GM12878 (cell line): ENCODE measurements at places on chromosomes 5 and 9. TPM values are rescaled to one million over a fixed set of nuclear protein-coding genes. Genes with fewer than 3 reads are reported as not detected.

- DNase-seq, result no peak
- no peaks in the 10 kb centered on the region for H3K27me3 ChIP-seq
- no peaks in the 10 kb centered on the region for H3K36me3 ChIP-seq
- H3K27ac ChIP-seq, result no peak overlapping the region
- H3K4me1 ChIP-seq, result no peaks in the 10 kb centered on the region
- H3K4me3 ChIP-seq, result no peak overlapping the region
These were observed 30.6 kb downstream of the SIL1 start for GRCh38 chr5:139167533-139167932.

GRCh38 chr9:106859957-106860720, 2.8 kb upstream of the ZNF462 start:
- H3K27ac ChIP-seq, result no peak overlapping the region
- H3K36me3 ChIP-seq, result no peaks in the 10 kb centered on the region
- no peaks in the 10 kb centered on the region for H3K4me1 ChIP-seq
- no peak overlapping the region for H3K4me3 ChIP-seq

- H3K27ac ChIP-seq, result peak overlapping the region; percentile 86
- peaks cover 33% of the 10 kb centered on the region for H3K4me1 ChIP-seq
- H3K36me3 ChIP-seq, result peaks cover 7% of the 10 kb centered on the region; the same call in 1 of the 2 replicates
- H3K4me3 ChIP-seq, result peak overlapping the region; percentile 86
These were observed 459 bp upstream of the ERAP2 start for GRCh38 chr5:96875791-96876291.

DNA sequence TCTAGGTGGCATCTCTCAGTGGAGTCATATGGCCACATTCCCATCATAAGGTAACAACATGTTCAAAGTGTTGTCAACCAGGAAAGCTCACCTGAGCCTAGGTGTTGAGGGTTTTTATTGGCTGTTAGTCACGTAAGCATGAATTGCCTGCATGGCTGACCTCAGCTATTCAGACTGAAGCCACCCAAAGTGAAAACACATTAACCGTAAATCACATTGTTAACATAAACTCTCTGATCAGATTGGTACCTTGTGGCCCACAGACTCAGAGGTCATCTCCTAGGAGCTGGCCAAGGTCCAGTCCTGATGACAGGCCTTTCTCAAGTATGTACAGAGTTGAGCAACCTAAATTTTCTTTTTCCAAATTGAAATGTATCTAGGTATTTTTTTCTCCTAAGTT, 26.7 kb downstream of the SRFBP1 start:
- H3K4me3 ChIP-seq, result no peak overlapping the region
- H3K4me1 ChIP-seq, result no peaks in the 10 kb centered on the region
- no peaks in the 10 kb centered on the region for H3K27me3 ChIP-seq
- no peak for DNase-seq

DNA sequence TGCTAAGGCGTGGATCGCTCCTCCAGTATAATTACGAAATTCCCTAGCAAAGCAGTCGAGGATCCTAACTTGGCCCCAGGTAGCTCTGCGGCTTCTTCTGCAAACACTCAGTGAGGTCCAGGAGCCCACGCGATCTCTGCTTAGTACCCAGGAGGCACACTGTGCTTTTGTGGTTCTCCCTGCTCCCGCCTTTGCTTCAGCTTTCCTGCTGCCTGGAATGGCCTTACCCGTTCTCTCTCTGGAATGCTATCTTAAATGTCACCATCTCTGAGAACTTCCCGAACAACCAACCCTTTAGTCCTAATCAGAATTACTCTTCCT, 639 bp downstream of the INVS start:
- H3K4me1 ChIP-seq, result no peaks in the 10 kb centered on the region
- H3K36me3 ChIP-seq, result no peaks in the 10 kb centered on the region
- no peaks in the 10 kb centered on the region for H3K27me3 ChIP-seq
- DNase-seq, result no peak

Gene ATP10B
- 0.05 TPM in 1 of 2 replicates, not detected in the other for total RNA-seq

DNA sequence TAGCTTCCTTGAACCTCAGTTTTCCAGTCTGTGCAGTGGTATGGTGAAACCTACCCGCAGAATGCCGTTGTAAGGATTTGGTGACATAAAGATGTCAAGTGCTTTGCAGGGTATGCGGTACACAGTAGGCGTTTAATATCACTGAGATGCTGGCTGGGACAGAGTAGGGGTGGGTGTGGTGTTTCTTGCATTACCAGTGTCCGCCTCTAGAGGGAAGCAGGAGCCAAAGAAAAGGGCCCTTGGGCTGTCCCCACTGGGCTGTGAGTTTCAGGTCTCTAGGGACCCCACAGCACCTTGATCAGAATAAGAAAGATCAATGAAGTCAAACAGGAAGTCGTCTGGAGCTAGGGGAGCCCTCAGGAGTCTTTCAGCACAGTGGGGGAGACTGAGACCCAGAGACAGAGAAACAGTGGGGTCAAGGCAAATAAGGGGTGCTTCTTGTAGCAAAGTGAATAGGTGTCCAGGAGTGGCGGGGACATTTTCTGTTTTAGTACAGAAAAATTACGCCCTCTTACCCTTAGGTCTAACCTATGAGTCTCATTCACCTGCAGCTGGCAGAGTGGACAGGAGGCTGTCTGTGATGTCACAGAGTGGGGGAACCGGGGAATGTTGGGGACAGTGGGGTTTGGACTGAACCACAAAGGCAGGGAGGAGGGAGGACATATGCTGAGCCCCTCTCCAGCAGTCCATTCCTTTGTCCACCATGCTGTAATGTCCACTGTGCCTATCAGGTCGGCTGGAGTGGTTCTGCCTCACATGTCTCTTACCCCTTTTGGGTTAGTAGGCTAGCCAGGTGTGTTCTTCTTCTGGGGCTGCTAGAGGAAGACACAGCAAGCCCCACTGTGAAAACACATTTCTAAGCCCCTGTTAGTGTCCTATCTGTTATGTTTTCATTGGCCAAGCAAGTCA, 4.7 kb upstream of the TEX53 start:
- no peak overlapping the region for H3K27ac ChIP-seq
- no peaks in the 10 kb centered on the region for H3K36me3 ChIP-seq
- DNase-seq, result no peak

DNA sequence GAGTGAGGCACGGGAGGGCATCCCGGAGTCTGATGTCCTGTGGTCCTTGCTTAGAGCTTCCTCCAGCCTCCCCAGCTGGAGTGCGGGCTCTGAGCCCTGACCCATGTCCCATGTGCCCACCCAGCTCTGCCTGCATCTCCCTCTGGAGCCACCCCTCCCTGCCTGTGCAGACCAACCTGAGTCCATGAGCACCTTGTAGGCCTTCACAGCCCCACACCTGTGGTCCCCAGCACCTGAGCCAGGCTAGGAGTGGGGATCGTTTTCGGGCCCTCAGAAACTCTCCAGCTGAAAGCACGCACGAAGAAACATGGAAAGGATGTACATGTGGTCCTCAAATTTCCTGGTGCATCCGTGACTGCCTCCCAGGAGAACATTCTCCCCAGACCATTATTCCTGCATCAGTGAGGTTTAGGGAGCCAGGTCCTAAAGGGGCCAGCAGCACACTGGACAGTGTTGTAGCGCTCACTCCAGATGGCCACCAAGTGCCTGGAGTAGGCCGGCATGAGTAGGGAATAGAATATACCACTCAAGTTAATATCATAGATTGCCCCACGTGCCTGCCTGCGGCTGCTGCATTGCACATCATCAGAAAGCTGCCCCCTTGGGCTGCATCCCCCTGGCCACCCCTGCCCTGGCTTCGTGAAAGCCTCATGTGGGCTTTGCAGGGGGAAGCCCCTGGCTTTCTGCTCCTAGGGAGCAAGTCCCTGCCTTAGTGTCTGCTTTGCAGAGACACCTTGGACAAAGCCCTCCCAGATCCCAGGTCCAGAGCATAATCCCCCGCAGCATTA, 80.6 kb downstream of the WNK2 start:
- no peaks in the 10 kb centered on the region for H3K27me3 ChIP-seq
- no peak for DNase-seq
- H3K36me3 ChIP-seq, result no peaks in the 10 kb centered on the region

GRCh38 chr5:55636177-55636576, 75.9 kb downstream of the SLC38A9 start:
- DNase-seq, result no peak
- H3K36me3 ChIP-seq, result peaks cover 4% of the 10 kb centered on the region; the same call in 1 of the 2 replicates
- no peak overlapping the region for H3K27ac ChIP-seq

- no peak for DNase-seq
- no peaks in the 10 kb centered on the region for H3K27me3 ChIP-seq
- H3K27ac ChIP-seq, result no peak overlapping the region
- no peak overlapping the region for H3K4me3 ChIP-seq
- peaks cover 9% of the 10 kb centered on the region; the same call in 1 of the 2 replicates for H3K36me3 ChIP-seq
These were observed 11.1 kb downstream of the GAPVD1 start for GRCh38 chr9:125272697-125273096.

GRCh38 chr5:123538670-123539459, 26.9 kb downstream of the CSNK1G3 start:
- H3K4me3 ChIP-seq, result no peak overlapping the region
- no peaks in the 10 kb centered on the region for H3K4me1 ChIP-seq
- no peaks in the 10 kb centered on the region for H3K27me3 ChIP-seq
- no peaks in the 10 kb centered on the region for H3K36me3 ChIP-seq
- H3K27ac ChIP-seq, result no peak overlapping the region
- DNase-seq, result no peak

GRCh38 chr5:125381290-125381689, 634.9 kb upstream of the ZNF608 start:
- no peak overlapping the region for H3K4me3 ChIP-seq
- no peaks in the 10 kb centered on the region for H3K27me3 ChIP-seq
- H3K4me1 ChIP-seq, result no peaks in the 10 kb centered on the region
- DNase-seq, result no peak
- no peak overlapping the region for H3K27ac ChIP-seq

Gene MYMK
- not detected in 2 replicates for total RNA-seq

DNA sequence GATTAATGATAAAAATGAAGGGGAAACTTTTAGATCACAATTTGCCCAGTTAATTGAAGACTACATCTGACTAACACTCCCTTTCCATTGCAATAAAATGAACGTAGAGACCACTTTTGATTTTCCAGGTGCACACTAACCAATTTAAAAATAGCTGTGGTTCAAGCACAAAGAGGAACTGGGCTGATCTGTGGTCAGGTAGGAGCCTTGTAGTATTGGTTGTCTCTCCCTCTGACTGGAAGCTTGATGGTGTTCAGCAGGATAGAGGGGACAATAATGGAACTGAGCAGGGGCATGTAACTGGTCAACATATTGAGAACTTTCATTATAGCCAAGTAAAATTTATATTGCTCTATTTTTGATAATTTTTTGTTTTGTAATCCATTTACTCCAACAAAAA, 886.8 kb upstream of the SEMA6A start:
- no peak overlapping the region for H3K27ac ChIP-seq
- no peak overlapping the region for H3K4me3 ChIP-seq
- no peaks in the 10 kb centered on the region for H3K36me3 ChIP-seq
- no peaks in the 10 kb centered on the region for H3K4me1 ChIP-seq

DNA sequence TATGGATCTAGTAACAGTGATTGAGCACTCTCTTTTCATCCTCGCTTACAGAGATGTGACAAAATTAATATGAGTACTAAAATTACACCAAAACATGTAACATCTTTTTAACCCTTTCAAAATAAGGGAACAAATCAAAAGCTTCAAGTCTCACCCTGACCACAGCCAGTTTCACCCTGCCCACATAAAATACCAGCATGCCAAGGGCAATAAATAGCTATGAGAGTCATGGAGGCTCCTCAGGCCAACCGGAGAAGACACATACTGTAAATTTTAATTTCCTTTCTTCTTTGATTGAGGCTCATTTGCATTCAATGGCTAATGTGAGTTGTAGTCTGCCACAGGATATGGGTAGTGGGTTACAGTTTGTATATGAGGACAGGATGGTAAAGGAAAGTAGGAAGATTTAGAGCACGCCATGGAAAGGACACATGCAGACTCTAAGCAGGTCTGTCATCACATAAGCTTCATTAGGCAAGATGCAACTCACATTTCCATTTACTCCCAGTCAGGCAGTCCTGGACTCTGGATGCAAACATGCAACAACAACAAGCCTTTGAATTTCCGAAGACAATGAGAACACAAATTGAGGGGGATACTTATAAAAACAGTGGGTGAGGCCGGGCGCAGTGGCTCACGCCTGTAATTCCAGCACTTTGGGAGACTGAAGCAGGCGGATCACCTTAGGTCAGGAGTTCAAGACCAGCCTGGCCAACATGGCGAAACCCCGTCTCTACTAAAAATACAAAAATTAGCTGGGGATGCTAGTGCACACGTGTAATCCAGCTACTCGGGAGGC, 11.3 kb downstream of the IL4 start:
- no peaks in the 10 kb centered on the region for H3K27me3 ChIP-seq
- peaks cover 13% of the 10 kb centered on the region; the same call in 1 of the 2 replicates for H3K4me1 ChIP-seq
- no peak overlapping the region for H3K27ac ChIP-seq

- DNase-seq, result no peak
- peaks cover 13% of the 10 kb centered on the region for H3K4me1 ChIP-seq
- no peaks in the 10 kb centered on the region for H3K36me3 ChIP-seq
- H3K27me3 ChIP-seq, result no peaks in the 10 kb centered on the region
These were observed 150.4 kb upstream of the ERCC6L2 start for GRCh38 chr9:95725045-95725444.

GRCh38 chr5:174324680-174325079, 279.2 kb downstream of the NSG2 start:
- H3K4me3 ChIP-seq, result no peak overlapping the region
- DNase-seq, result no peak
- no peaks in the 10 kb centered on the region for H3K4me1 ChIP-seq
- H3K27me3 ChIP-seq, result no peaks in the 10 kb centered on the region; the same call in 1 of the 2 replicates
- H3K27ac ChIP-seq, result no peak overlapping the region

DNA sequence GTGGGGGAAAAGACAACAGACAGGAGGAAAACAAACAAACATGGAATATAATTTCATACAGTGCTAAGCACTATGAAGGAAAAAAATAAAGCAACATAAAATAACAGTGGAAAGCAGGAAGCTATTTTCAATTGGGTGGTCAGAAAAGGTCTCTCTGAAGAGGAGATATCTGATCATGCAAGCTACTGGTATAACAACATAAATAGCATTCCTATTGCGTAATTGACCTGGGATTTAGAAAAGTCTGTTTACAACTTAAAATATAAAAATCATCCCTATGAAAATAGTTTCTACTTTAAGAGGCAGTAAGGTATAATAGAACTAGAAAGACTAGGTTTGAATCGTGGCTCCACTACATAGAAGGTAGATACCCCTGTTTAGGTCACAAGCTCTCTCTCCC, 61.4 kb downstream of the FBXW11 start:
- peaks cover 6% of the 10 kb centered on the region; the same call in 1 of the 2 replicates for H3K4me1 ChIP-seq
- H3K36me3 ChIP-seq, result no peaks in the 10 kb centered on the region
- no peak overlapping the region for H3K27ac ChIP-seq
- no peaks in the 10 kb centered on the region for H3K27me3 ChIP-seq

DNA sequence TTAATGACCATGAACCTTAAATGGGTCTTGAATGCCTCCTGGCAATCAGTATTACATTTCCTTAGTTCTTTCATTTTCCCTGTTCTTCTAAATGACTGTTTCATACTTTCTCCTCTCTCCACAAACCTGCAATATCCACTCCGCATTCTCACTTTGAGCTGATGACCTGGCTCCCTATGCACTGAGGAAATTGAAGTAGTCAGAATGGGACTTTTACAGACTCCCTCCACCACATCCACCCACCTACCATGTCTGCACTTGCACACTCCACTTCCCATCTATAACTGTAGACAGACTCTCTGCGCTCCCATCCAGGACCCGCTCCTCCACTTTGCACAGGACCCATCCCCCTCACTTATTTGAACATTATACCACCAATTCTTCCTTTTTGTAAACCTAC, 36.2 kb upstream of the GZMA start:
- no peaks in the 10 kb centered on the region for H3K36me3 ChIP-seq
- no peaks in the 10 kb centered on the region; the same call in 1 of the 2 replicates for H3K4me1 ChIP-seq
- DNase-seq, result no peak

GRCh38 chr5:64497386-64497785, 8.4 kb upstream of the RGS7BP start:
- no peaks in the 10 kb centered on the region for H3K36me3 ChIP-seq
- H3K4me3 ChIP-seq, result no peak overlapping the region
- no peak for DNase-seq
- no peak overlapping the region for H3K27ac ChIP-seq
- no peaks in the 10 kb centered on the region for H3K27me3 ChIP-seq
